ENCODE measurements at places on chromosomes 4 and X. TPM values are rescaled to one million over a fixed set of nuclear protein-coding genes. Genes with fewer than 3 reads are reported as not detected.

GRCh38 chr4:56530269-56531148 lies 24.9 kb downstream of the ARL9 start:
- DNase-seq: peak; percentile 83

DNA sequence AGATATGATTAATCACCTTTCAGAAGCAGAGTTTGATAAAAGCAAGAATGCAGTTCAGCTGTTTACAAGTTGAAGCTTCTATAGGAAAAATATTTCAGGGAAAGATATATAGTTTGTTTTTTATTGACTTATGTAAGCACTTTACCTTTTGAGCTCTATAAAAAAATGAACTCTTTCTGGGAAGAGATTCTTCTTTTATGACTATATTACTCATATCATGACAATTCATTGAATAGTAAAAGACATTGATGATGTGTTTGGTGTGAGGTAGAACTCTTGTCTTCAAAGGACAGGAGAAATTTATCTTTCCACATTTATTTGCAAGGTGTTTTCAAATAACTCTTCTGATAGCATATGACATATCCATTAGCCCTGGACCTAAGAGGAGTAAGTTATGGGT lies 156.6 kb downstream of the SLC4A4 start:
- DNase-seq: no peak

- DNase-seq: no peak
Measured at GRCh38 chrX:134660627-134661026, 2.4 kb upstream of the PLAC1 start.

- DNase-seq: peak; percentile 34
Measured at GRCh38 chrX:13763489-13763888, 28.9 kb downstream of the OFD1 start.

DNA sequence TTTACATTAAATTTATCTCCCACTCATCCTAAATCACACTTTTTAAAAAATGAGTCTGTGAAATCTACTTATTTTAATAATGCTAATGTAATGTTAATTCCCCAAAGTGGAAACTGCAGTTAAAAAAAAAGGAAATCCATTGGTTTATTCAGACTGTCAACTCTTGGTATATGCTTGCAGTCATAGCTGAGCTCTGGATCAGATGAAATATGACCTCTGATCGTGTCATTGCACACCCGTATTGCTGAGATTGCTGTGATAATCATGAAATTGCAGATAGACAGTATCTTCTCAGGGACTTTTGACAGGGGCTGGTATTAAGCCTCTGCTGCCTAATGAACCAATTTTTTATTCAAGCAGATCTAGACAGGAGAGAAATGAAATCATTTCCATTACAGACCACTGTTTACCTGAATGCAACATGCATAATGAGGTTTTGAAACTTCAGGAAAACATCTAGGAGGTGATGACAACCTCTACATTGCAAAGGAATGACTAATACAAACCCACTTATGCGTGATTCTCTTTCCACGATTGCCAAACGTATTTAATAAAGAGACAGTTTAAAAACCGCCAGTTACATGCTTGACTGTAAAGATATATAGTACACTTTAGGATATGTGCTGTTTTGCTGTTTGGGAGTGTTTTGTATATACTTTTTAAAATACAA lies 138.3 kb upstream of the PUDP start:
- DNase-seq: no peak

Gene SGMS2
- total RNA-seq: 25.0 TPM

Gene NAA11
- total RNA-seq: not detected

DNA sequence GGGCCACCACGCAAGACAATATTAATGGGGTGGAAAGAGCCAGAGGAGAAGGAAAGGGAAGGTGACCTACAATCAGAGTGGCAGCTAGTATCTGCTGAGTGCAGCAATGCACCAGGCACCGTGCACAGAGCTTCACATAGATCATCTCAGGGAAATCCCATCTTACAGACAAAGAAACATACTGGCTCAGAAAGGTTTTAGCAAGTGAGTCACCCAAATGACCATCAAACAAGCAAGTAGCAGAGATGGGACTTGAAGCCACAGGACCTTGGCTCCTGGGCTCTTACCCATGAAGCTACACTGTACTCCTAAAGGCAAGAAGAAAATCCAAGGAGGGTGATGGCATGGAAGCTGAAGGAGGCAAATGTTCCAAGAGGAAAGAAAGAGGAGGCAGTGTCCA lies 6.8 kb downstream of the ANXA5 start:
- no peak for DNase-seq

DNA sequence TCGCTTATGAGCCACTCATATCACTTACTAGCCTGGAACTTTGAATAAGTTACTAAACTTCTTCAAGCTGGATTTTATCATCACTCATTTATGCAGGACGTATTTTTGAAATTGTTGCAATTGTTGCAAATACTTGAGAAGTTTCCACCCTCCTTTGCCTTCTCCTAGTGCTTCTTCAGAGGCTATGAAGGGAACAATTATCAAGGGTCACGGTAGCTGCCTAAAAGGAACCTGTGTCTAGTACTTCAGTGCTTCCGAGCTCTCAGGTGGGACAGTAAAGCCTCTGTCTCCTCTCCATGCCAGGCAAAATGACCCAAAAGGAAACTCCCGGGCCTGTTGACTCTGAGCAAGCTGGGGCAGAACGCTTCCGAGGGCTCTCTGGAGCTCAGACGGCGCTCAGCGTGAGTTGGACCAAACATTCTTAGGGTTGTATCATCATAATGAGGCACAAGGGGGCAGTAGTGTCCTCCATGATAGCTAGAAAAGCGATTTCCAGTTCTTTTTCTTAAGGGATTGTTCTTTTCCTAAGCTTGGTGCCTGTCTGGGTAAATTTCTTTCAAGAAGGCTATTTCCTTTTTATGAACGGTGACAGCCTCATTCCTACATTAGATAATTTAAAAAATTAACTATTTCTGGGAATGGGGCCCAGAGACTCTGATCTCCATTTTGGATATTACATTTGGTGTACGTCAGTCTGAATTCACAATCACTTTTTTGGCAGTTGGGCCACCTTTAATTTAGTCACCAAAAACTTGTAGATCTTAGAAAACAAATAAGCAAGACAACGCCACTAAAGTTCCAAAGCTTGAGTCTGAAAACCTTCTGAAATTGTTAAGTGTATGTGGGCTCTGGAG lies 73.1 kb downstream of the PACRGL start:
- DNase-seq: peak; percentile 34

Gene SYTL5
- 0.45 TPM for total RNA-seq

DNA sequence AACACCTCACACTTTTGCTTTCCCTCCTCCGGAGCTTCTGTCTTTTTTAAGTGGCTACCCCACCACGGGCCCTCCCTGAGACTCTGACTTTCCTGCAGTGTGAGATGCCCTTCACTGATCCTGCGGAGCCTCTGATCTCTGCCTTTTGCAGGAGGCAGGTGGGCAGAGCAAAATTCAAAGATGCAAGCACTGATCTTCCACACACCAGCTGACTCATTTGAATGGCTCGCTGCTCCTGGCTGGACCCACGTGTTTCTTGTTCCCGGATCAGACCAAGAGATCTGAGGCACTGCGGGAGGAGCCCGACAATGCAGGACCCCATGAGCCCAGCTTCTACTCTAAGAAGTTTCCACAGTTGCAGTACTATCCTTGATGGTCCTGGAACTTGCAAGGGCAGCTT lies 1607.9 kb upstream of the TENM3 start:
- no peak for DNase-seq

GRCh38 chrX:134423606-134424005 lies 36.4 kb upstream of the HPRT1 start:
- no peak for DNase-seq

DNA sequence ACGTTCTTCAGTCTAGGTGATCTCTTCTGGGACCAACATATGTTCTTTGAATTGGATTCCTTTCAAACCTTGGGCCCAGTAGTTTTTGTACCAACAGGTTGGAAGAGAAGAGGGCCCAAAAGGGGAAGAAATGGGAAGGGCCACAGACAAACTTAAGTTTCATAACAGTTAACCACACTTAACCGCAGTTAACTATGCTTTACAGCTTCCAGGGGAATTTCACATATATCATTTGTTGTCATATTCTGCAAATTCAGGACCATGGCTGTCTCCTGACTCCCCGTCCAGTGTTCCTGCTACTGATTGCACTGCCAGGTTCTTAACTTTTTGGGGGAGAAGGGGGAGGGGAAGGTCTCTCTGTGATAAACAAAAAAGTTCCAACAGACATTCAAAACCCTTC lies 34.6 kb downstream of the RTL5 start:
- DNase-seq: no peak

GRCh38 chrX:53356186-53356585 lies 66.3 kb downstream of the SMC1A start:
- no peak for DNase-seq

- no peak for DNase-seq
Measured at GRCh38 chrX:132955690-132956089, 2.7 kb downstream of the HS6ST2 start.

DNA sequence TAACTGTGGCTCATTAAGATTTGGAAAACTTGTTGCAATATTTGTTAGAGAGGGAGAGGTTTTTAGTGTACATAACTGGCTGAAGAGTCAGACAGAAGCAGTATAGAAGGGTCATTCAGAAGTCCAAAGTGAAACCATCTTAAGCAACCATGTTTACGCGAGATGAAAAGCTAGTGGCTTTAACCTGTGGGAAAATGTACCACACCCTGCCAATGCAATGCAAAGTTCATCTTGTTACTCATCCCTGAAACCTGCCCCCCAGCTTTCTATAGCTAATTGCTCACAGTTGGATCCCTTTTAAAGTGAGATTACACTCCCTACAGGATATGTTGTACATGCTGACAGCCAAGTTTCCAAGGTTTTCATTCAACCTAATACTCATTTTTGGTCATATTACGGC lies 96.7 kb upstream of the RAPGEF2 start:
- no peak for DNase-seq

- no peak for DNase-seq
Measured at GRCh38 chrX:12360986-12361598, 222.8 kb downstream of the FRMPD4 start.

Gene TAF7L
- not detected for total RNA-seq

Gene HMGB3
- 6.1 TPM for total RNA-seq

- DNase-seq: peak; percentile 32
Measured at GRCh38 chrX:47030339-47030738, 47.9 kb upstream of the RGN start.

Gene CCDC149
- 8.0 TPM for total RNA-seq

Gene SMIM43
- total RNA-seq: not detected

Gene NHS
- 1.3 TPM for total RNA-seq

DNA sequence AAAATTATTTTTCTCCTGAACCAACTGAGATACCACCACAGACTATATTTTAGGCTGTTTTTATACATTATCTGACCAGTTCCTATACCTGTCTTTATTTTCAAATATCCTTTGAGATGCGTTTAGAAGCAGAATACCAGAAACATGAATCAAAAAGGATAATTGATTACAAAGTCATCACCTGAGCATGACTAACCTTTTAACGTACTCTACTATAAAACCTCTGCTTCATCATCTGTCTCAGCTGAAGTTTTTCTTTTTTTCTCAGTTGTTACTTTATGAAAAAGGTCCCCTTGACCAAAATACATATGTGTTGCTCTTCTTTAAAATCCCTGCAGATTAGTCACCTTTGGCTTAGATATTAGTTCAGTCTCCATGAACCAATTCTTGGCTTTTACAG lies 109.8 kb downstream of the AMMECR1 start:
- no peak for DNase-seq

Data from heart right ventricle (tissue), 16 donors.